ENCODE measurements at places on chromosomes 3 and 15. TPM values are rescaled to one million over a fixed set of nuclear protein-coding genes. Genes with fewer than 3 reads are reported as not detected.

Gene COLQ
- 0.07 TPM for total RNA-seq

Gene CPNE4
- total RNA-seq = not detected

Gene SEC62
- 50.0 TPM for total RNA-seq

Gene ATP13A4
- not detected for total RNA-seq

Gene CIB1
- total RNA-seq = 61.2 TPM

Gene KBTBD13
- not detected for total RNA-seq

Gene CISH
- 6.2 TPM for total RNA-seq

Gene HCN4
- under 0.01 TPM for total RNA-seq

Gene DNAH1
- total RNA-seq = 0.53 TPM

Gene CDCP1
- 163 TPM for total RNA-seq

Gene SSUH2
- total RNA-seq = 0.11 TPM

Gene FGF7
- total RNA-seq = not detected

Gene TRIM42
- not detected for total RNA-seq

Gene LRRC58
- 25.3 TPM for total RNA-seq

Gene XRN1
- total RNA-seq = 16.6 TPM

Gene RPL29
- total RNA-seq = 1,319 TPM

Gene ATP2C1
- total RNA-seq = 82.3 TPM

Gene LCTL
- total RNA-seq = 0.14 TPM

Gene LRRC3B
- total RNA-seq = not detected

Gene SEMA3F
- 121 TPM for total RNA-seq

Gene DMXL2
- 15.0 TPM for total RNA-seq

All from foreskin keratinocyte (primary cell).